ENCODE measurements at places on chromosomes 12 and 14. TPM values are rescaled to one million over a fixed set of nuclear protein-coding genes. Genes with fewer than 3 reads are reported as not detected.

DNA sequence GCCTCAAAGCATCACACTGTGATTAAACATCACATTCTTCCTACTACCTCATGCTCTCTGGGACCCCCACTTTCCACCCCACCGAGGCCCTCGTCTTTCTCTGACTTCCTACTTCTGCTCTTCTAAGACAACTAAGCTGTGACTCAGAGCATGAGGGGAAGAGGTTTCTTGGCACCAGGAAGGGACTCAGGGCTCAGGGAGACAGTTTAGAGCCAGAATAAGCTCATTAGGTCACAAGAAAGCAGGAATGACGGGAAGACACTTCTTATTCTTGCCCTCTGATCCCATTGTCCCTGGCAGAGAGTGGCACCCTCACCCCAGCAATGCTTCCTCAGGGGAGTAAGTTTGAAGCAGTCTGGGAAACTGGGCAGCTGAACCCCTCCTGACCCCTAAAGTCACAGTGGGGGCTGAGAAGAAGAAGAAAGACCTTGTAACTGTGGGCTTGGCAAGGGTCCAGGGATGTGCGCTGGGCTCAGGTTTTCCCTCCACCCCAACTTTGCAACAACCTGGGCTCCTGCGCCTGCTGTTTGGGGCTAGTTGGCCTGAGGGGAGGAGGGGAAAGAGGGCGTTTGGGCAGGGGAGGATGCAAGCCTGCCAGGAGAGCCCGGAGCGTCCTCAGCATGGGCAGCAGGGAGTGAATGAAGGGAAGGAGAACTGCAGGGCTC, 64.6 kb upstream of the ACTN1 start:
- peak; percentile 46 for DNase-seq

Gene EXOC5
- total RNA-seq, result 56.3 TPM

GRCh38 chr14:47435331-47435965, 240.0 kb downstream of the MDGA2 start:
- DNase-seq, result no peak

Gene MMP17
- total RNA-seq, result 6.8 TPM

GRCh38 chr14:34981743-34982420, 910 bp upstream of the SRP54 start:
- DNase-seq, result no peak

GRCh38 chr14:75615200-75615599, 36.8 kb downstream of the FLVCR2 start:
- peak; percentile 53 for DNase-seq

DNA sequence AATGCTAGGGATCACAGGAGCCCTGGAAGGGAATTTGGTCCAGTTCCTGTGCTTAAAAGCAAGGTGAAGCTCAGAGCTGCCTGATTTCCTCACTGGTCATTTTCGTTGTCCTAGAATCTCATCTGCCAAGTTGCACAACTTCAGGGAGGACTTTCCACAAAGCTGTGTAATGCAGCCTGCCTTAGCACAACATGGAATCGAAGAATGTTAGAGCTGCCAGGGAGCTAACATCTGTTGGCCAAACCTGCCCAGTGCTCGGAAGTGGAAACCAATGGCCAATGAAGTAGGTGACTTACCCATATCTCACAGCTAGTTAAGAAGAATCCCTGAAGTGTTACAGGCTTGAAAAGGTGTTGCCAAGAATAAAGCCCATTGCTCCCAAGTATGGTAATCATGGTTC, 79.9 kb upstream of the SSTR1 start:
- no peak for DNase-seq

- no peak for DNase-seq
These were observed 13.3 kb downstream of the SLC15A4 start for GRCh38 chr12:128810182-128811127.

GRCh38 chr12:15545334-15545733, 223.0 kb downstream of the PTPRO start:
- DNase-seq, result no peak

Gene CLEC6A
- total RNA-seq, result 0.98 TPM

GRCh38 chr12:272942-273341, 10.3 kb upstream of the SLC6A13 start:
- no peak for DNase-seq

DNA sequence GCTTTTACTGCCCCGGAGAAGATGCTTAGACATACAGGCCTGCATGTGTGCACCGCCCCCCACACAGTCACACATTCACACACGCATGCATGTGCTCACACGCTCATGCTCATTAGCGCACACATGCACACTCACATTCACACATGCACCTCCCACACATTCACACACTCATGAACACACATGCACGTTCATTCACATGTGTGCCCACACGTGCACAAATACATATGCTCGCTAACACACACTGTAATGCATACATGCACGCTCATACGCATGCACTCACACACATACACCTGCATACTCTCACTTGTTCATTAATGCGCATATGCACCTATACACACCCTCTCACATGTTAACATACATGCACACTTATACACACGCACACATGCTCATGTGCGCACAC, 21.9 kb downstream of the TMEM132C start:
- DNase-seq, result no peak

GRCh38 chr12:42587601-42588523, 1.7 kb downstream of the PRICKLE1 start:
- DNase-seq, result no peak

All from upper lobe of left lung (tissue), 6 donors.